NCI-H2081 treated with DMSO at 0.1 percent for 48 hours (cell line): ENCODE measurements at places on chromosomes 6 and 20.

DNA sequence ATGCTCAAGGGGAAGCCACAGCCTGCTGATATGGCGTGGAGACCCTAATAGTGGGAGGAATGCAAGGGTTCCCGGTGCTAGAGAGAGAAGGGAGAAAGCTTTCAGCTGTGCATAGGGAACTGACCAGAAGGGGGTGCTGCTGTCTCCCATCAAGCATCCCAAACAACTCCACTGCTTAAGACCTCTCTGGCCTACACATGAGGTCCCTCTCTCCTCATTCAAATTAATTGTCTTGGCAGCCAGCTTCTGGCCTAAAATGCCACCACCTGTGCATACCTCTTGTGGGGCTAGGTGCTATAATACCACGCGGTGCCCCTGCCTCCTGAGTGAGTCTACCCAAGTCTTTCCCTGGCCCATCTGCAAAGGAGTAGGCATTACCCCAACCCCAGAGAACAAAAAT is 14.5 kb downstream of the ADISSP start:
- DNase-seq, result no peak

- DNase-seq, result no peak
These were observed 373.6 kb downstream of the CDH26 start for GRCh38 chr20:60331688-60332300.

GRCh38 chr20:23507346-23507745 is 16.4 kb downstream of the CST8 start:
- DNase-seq, result no peak

GRCh38 chr6:15654250-15654649 is 8.6 kb downstream of the DTNBP1 start:
- no peak for DNase-seq

- no peak for DNase-seq
These were observed 103.9 kb downstream of the CTNNBL1 start for GRCh38 chr20:37797669-37798175.

GRCh38 chr6:73349311-73349710 is 4.8 kb downstream of the DPPA5 start:
- DNase-seq, result no peak

GRCh38 chr6:33195304-33196165 is 3.3 kb upstream of the COL11A2 start:
- DNase-seq, result no peak

- no peak for DNase-seq
These were observed 27.2 kb upstream of the QKI start for GRCh38 chr6:163387317-163387716.
